ENCODE measurements at places on chromosomes 2 and 18. TPM values are rescaled to one million over a fixed set of nuclear protein-coding genes. Genes with fewer than 3 reads are reported as not detected.
A peak's percentile ranks its signal among the peaks of the same experiment; 100 is the strongest.

DNA sequence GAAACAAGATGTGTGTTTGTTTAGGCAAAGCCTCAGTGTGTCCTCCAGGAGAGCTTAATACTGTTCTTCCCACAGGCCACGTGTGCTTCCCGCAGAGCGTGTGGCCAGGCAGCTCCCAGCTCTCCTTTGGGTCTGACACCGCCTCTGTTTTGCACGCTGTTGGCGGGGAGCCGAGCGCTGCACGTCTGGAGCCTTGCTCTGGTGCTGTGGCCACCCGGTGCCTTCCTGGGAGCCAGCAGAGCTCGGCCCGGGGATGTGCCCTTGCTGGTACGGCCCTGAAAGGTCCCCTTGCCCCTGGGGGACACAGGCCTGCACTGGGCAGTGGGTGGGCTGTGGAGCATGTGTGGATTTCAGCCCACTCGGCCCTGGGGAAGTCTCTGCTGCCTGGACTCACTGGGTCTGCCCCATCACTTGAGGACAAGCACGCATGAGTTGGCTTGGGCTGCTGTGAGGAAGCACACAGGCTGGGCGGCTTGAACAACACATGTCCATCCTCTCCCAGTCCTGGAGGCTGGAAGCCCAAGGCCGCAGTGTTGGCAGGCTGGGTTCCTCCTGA, 160.7 kb upstream of the HDAC4 start:
- no peak overlapping the region for H3K27ac ChIP-seq
- no peaks in the 10 kb centered on the region for H3K4me1 ChIP-seq
- H3K27me3 ChIP-seq, result peaks cover 2% of the 10 kb centered on the region

DNA sequence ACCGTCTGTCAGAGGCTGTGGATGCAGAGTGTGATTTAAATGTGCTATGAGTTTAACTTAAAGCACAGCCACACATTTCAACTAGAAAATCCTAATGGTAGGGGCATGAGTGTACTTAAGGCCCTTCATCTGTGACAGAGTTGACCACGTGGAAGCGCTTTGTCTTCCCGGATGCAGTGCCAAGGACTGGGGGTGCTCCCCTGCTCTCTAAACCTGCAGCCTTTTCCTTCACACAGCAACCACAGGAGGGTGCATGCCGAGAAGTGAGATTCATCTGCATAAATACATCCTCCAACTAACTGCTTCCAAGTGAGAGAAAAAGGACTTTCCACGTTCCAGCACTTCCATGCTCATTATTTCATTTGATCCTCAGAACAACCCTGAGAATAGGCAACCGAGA, 149.6 kb downstream of the MYT1L start:
- no peak overlapping the region for H3K27ac ChIP-seq
- DNase-seq, result no peak
- H3K36me3 ChIP-seq, result no peaks in the 10 kb centered on the region
- H3K4me1 ChIP-seq, result no peaks in the 10 kb centered on the region
- H3K4me3 ChIP-seq, result no peak overlapping the region

DNA sequence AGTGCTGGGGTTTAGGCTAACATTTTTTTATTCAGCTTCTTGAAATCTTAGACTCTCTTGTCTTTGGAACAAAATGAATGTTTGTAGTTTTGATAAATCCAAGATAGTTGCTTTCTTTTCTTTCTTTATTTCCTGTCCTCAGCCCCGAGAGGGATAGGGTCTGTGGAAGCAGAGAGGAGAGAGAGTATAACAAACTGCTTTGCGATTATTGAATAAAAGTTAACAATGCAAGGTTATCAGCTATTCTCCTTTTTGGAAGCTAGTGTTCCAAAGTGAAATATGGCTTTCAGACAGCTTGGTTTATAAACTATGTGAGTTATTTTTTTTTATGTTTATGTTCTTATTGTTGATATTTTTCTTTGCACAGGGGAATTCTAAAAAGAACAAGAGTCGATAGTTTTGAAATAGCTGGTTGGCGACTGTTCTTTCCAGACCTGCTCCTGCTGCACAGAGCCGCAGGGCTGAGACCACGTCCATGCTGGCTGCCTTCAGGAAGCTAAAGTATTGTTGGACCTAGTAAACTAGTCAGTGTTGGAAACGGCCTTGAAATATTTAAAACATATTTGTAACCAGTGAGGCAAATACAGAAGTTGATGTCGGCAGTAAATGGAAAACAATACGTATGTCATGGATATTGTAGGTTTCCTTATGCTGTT, 15.5 kb upstream of the STON1 start:
- no peak overlapping the region for H3K4me3 ChIP-seq
- H3K27ac ChIP-seq, result no peak overlapping the region
- H3K4me1 ChIP-seq, result no peaks in the 10 kb centered on the region

GRCh38 chr18:36355511-36355910, 58.0 kb downstream of the FHOD3 start:
- no peak overlapping the region for H3K27ac ChIP-seq
- no peak for DNase-seq
- peaks cover 20% of the 10 kb centered on the region for H3K27me3 ChIP-seq

DNA sequence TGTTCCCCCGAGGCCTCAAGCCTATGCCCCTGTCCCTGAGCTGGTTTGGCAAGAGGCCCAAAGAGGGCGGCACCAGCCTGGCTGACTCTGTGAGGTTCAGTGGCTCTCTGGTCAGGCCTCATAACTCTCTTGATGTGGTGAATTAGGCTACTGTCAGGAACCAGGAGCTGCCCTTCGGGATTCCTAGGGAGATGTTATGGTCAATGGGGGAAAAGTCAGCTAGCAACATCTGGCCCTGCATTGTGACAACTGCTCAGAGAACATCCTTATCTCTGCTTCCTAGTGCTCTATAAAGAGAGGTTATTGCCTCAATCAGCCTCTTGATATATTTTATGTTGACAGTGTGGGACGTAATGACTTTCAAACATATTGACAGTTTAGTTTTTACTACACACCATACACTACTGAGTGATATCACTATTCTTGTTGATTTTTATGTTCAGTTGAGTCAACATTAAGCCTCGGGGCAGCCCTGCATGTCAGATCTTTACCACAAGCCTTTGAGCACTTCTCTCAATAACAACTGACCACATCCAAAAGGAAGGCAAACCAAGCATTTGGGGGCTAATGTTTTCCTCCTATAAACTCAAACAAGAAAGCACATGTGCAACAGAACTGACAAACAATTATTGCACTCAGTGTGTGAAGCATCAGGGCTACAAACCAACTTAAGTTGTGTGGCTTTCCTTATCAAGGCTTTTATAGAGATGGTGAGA, 448.3 kb upstream of the SLC14A2 start:
- H3K4me3 ChIP-seq, result no peak overlapping the region
- no peaks in the 10 kb centered on the region for H3K4me1 ChIP-seq
- H3K27me3 ChIP-seq, result no peaks in the 10 kb centered on the region
- no peak for DNase-seq
- H3K36me3 ChIP-seq, result no peaks in the 10 kb centered on the region

- no peak for DNase-seq
- H3K4me1 ChIP-seq, result no peaks in the 10 kb centered on the region
- no peaks in the 10 kb centered on the region for H3K36me3 ChIP-seq
- no peak overlapping the region for H3K27ac ChIP-seq
Observed at GRCh38 chr18:25557011-25557410, 205.0 kb upstream of the ZNF521 start.

DNA sequence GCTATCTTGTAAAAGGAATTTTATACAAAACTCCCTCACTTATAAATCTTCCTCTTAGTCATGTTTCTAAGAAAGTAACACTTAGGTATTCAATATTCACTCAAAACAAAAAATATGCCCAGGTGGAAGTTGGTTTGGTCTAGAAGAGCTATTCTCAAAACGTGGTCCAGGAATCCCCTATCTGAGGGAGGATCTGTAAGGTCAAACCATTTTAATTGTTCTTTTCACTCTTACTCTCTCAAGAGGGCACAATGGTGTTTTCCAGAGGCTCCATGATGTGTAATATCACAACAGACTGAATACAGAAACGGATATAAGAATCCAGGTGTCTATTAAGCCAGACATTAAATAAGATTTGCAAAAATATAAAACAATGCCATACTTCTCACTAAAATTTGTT, 9.9 kb downstream of the MOB1A start:
- no peaks in the 10 kb centered on the region for H3K27me3 ChIP-seq
- peaks cover 28% of the 10 kb centered on the region for H3K4me1 ChIP-seq
- no peak overlapping the region for H3K4me3 ChIP-seq
- H3K27ac ChIP-seq, result peak overlapping the region; percentile 80
- H3K36me3 ChIP-seq, result peaks cover 53% of the 10 kb centered on the region
- DNase-seq, result no peak

DNA sequence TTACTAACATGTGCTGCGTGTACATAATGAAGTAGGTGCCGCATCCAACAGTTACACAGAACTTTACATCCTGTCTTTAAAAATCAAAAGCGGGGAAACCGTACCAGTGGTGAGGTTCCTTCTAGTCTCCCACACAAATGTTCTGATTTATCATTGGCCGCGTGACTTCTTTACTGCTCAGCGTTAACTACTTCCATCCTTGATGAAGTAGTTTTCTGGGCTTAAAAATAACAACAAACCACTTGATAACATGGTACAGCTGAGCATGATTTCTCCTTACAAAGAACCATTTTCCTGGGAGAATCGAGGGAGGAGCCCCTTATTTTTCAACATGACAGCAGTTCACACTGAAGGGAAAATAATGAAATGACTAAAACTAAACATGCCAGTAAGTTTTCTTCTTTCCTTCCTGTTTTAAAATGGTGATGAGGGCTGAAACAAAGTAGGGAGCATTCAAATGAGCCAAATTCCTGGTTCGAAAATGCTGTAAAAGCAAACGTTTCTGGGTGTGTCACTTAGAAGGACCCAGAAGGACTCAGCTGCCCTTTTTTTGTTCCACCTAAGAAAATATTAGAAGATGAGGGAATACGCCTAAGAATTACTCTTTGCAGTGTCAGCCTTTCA, 9.9 kb downstream of the EMILIN2 start:
- no peak for DNase-seq
- peaks cover 4% of the 10 kb centered on the region for H3K27me3 ChIP-seq
- H3K27ac ChIP-seq, result no peak overlapping the region

Gene STARD6
- total RNA-seq, result not detected

Gene TXNDC2
- total RNA-seq, result not detected

Gene FARSB
- total RNA-seq, result 55.9 TPM

Gene CHN1
- total RNA-seq, result 2.9 TPM

Gene CD8B2
- 3.9 TPM for total RNA-seq

Gene LONRF2
- total RNA-seq, result 0.20 TPM

Gene LIMS2
- 22.1 TPM for total RNA-seq
